ENCODE measurements at places on chromosomes 6 and 20.

GRCh38 chr20:6209093-6209492 is 86.3 kb upstream of the FERMT1 start:
- no peak for DNase-seq

GRCh38 chr6:113258771-113259170 is 598.4 kb upstream of the MARCKS start:
- no peak for DNase-seq

GRCh38 chr20:51220293-51220706 is 197.4 kb upstream of the KCNG1 start:
- DNase-seq = peak; percentile 23

DNA sequence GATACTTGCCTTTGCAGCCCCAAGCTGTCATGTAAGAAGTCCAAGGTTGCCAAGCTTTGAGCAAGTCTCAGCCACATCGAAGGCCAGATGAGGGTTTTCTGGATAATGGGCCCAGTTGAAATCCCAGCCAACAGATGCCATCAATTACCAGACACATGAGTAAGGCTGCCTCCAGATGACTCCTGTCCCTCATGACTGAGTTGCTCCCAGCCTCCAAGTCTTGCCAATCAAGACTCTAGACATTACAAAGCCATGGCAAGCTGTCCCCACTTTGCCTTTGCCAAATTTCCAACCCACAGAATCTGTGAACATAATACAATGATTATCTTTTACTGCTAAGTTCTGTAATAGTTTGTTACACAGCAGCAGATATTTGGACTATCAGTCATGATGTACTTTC is 76.8 kb upstream of the ARMC2 start:
- no peak for DNase-seq

DNA sequence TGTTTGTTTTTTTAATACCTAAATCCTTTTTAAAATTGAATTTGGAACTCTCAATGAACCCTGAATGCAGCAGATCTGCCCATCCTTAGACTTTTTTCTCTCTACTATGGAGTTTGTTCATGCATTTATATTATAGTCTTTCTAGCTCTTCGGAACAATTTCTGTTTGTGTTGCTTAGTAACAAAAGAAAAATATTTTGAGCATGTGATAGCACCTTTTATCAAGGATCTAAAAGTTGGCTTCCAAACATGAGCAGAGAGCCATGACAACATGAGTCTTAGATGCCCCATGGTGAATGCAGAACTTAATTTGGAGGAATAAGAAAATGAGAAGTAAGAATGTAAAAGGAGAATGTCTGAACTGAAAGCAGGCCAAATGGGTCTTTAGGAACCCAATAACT is 133.7 kb downstream of the EDN1 start:
- no peak for DNase-seq

DNA sequence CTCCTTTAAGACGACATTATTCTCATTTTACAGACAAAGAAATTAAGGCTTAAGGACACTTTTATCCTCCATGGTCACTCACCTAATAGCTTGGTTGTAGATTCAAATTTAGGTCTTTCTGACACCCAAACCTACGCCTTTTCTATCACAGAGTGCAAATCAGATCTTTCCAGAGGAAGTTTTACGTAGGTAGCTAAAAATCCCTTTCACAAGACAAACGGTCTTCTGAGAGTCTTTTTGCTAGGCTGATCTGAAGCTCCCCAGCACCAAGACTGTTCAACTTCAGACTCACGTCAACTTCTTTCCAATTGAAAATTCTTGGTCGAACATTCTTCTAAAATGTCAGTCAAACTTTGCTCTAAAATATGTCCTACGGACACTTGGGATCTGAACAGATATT is 46.5 kb downstream of the BLOC1S5 start:
- no peak for DNase-seq

- no peak for DNase-seq
Observed at GRCh38 chr6:87731080-87731479, 29.0 kb upstream of the AKIRIN2 start.

DNA sequence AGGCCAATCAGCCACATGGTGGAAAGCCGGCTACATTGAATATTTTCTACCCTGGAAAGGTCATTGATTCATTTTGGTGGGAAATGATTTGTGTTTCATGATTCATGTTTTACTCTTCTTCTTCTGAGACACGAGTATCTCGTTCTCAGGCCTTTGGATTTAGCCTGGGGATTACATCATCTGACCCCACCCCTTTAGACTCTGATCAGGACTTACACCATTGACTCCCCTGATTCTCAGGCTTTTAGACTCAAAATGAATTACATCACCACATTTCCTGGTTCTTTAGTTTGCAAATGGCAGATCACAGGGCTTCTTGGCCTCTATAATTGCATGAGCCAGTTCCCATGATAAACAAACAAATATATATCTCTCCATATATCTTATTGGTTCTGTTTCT is 228.8 kb downstream of the ADGRG6 start:
- DNase-seq = no peak

DNA sequence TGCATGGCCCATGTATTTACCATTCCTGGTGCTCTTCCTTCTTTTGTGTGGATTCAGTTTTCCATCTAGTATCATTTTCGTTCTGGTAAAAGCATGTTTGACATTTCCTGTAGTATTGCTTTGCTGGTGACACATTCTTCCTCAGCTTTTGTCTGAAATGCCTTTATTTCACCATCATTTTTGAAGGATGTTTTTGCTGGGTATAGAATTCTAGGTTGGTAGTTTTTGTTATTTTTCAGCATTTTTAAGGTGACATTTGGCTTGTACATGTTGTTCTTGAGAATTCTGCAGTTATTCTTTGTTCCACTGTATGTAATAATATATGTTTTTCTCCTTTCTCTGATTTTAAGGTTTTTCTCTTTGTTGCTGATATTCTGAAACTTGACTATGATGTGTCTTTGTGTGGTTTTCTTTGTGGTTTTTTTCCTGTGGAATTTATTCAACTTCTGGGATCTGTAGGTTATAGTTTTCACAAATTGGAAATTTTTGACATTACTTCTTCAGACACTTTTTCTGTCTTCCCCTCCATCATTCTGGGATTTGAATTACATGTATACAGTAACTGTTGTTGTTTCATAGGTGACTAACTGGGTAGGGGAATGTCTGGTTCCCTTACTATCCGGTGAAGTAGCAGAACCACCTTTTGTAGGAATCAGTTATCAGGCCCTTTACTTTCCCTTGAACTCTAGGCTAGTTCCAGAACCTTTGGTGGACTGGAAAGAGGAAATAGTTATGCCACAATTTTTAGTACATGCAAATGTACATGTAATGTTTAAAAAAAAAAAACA is 30.2 kb downstream of the SNX9 start:
- no peak for DNase-seq

DNA sequence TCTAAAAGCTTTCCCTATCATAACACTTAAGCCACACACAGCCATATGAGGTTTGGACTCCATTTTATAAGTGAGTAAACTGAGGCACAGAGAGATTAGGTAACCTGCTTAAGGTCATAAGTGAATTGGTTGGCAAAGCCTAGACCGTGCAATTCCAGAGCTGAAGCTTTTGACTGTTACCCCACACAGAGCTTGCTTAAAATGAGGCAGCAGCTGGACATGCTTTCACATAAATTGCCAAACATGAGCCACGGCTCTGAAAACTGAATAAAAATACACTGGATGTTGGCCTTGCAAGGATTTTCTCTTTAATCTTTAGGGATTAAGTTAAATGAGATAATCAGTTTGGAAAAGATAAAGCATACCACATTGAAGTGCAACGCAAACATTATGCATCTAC is 2.5 kb downstream of the RIPOR2 start:
- peak; percentile 47 for DNase-seq

- no peak for DNase-seq
Observed at GRCh38 chr6:136989571-136990241, 55.1 kb downstream of the IL20RA start.

- DNase-seq = peak; percentile 38
Observed at GRCh38 chr20:57048027-57048869, 218.2 kb downstream of the BMP7 start.

GRCh38 chr6:137160763-137161162 is 12.7 kb downstream of the IL22RA2 start:
- DNase-seq = no peak

- DNase-seq = no peak
Observed at GRCh38 chr6:52568320-52568719, 8.5 kb downstream of the TRAM2 start.

- no peak for DNase-seq
Observed at GRCh38 chr6:2376429-2377355, 131.3 kb upstream of the GMDS start.

GRCh38 chr6:154219250-154219649 is 137.4 kb downstream of the IPCEF1 start:
- DNase-seq = no peak

Measured in GM12865 (cell line).